ENCODE measurements at places on chromosomes 5 and 9. TPM values are rescaled to one million over a fixed set of nuclear protein-coding genes. Genes with fewer than 3 reads are reported as not detected.

DNA sequence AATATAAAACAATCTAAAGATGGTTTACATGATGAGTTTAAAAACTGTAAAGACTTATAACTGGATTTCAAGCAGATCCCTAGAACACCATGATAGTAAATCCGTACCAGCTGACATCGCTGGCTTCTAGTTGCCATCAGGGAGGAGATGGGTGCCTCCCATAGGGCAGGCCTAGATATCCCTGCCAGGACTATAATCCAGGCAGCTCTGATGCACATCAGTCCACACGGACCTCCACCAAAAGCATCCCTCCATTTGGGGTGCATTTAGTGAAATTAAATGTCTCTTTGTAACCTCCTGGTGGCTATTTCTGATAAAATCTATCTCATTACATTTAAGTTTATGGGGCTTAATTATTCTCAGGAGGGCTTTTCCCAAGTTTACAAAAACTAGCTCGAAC is 45.8 kb downstream of the RETREG1 start:
- no peak for DNase-seq

PCDHGB6 gene
- not detected for total RNA-seq

IFNW1 gene
- not detected for total RNA-seq

MYMK gene
- not detected for total RNA-seq

DNA sequence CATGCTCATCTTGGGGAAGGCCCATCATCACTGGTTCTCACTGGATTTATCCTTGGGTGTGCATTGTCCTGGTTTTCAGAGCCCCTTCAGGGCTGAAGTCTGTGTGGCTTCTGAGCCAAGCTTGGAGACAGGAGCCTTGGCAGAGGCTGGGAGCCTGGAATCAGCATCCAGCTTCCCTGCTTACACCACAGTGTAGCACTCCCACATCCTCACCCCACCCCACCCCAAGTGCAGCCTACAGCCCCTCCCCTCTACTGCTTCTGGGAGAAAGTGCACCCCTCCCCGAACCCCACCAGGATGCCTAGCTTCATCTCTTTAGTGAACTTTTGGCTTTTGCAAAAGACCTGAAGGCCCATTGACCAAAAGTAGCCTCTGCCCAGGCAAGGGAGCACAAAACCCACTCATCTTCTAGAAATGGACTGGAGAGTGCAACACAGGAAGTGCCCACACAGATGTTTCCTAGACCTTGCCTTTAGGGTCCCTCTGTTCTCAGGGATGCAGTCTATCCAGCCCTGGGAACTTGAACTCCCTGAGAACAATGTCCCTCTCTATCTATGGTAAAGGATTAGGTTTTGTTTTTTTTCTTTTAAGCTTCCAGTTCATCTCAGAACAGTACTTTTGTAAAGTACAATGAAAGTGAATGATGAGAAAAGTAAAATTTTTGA is 189.7 kb downstream of the PALM2AKAP2 start:
- DNase-seq = no peak

DNA sequence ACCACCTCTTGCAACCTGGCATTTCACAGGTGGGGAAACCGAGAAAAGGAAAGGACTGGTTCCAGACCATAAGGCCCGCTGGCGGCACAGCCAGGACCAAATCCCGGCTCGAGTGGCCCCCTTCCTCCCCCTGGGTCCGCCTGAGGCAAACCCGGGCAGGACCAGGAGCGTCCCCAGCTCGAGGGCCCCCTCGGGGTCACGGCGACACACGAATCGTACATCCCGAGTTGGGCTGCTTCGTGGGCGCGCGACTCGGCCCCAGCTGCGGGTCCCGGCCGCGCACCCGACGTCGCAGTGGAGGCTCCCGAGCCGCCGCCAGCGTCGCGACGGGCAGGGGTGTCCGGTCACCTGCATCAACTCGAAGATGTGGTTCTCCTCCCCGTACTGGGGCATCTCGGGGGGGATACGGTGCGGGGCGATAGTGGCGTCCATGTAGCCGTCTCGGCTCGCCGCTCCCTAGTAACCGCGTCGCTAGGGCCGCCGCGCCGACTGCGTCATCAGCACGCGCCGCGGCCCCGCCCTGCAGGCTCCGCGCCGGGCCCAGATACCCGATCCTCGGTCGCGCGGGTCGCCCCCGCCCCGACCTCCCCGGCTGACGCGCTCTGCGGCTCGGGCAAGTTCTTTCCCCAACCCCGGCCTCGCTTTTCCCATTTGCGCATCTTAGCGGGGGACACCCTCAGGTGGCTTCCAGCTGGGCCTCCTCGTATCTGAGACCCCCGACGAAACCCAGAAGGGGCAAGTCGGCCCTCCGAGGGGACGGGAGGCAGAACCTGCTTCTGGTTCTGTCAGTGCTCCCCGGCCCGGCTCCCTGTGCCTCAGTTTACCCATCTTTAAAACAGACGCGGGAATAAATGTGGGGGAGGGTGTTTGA is at the start of gene AK8:
Gene AK8 (minus strand): TSS at position 461 of the 871 bp plus-strand sequence. CDS start 29 bp downstream, at position 432.
- DNase-seq = peak; percentile 69

GRCh38 chr5:176775409-176775808 is 35.0 kb upstream of the UNC5A start:
- no peak for DNase-seq

DNA sequence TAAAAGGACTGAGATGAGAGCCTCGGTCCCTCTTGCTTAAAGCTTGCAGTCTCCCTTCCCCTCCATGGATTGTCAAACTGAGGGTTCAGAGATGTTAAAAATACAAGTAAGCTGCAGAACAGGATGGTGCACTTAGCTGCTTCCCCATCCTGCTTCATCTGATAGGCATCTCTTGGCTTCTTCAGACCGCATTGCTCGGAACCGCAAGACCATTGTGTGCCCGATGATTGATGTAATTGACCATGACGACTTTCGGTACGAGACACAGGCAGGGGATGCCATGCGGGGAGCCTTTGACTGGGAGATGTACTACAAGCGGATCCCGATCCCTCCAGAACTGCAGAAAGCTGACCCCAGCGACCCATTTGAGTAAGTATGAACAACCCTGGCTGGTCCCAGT is 65.5 kb upstream of the SAP30L start:
- DNase-seq = no peak

SPATA31D4 gene
- not detected for total RNA-seq

DNA sequence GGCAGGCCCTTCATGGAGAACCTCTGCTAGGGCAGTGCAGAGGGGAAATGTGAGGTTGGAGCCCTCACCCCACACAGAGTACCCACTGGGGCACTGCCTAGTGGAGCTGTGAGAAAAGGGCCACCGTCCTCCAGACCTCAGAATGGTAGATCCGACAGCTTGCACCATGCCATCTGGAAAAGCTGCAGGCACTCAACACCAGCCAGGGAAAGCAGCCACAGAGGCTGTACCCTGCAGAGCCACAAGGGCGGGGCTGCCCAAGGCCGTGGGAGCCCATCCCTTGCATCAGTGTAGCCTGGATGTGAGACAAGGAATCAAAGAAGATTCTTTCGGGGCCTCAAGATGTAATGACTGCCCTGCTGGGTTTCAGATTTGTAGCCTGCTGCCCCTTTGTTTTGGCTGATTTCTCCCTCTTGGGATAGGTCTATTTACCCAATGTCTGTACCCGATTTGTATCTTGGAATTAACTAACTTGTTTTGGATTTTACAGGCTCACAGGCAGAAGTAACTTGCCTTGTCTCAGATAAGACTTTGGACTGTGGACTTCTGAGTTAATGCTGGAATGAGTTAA is 16.6 kb upstream of the ZDHHC11 start:
- no peak for DNase-seq

- no peak for DNase-seq
Observed at GRCh38 chr5:11180890-11181289, 419.9 kb upstream of the DAP start.

GRCh38 chr5:83474161-83474796 is 2.7 kb downstream of the VCAN start:
- DNase-seq = no peak

NOL8 gene
- total RNA-seq = 58.7 TPM

FOXI1 gene
- not detected for total RNA-seq

GRCh38 chr9:11821306-11821975 is 871.7 kb upstream of the TYRP1 start:
- DNase-seq = no peak

EDIL3 gene
- not detected for total RNA-seq

KIF24 gene
- 0.25 TPM for total RNA-seq

DNA sequence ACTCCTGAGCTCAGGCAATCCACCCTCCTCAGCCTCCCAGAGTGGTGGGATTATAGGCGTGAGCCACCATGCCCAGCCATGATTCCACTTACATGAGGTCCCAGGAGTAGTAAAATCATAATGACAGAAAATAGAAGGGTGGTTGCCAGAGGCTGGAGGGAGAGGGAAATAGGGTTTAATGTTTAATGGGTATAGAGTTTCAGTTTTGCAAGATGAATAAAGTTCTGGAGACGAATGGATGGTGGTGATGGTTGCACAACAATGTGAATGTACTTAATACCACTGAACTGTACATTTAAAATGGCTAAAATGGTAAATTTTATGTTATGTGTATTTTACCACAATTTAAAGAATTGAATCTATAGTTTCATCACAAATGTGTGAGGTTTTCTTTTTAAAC is 146.5 kb upstream of the ABCA1 start:
- DNase-seq = no peak

CXCL14 gene
- total RNA-seq = not detected

SCGB3A2 gene
- not detected for total RNA-seq

DNA sequence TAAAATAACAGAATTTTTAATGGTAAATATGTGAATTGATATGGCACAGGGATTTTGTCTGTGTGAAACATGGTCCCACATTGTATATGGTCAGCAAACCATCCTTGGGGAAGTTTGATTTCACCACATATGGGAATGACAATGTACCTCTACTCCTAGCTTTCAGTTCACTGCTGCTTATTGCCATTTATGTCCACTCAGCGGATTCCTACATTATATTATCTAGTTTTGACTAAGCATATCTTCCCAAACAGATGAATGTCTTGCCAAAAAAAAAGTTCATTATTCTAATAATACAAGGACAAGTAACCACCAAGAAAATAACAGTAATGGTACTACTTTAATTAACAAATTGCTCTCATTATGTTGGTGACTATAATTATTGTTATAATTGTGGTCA is 1521.6 kb downstream of the MAT2B start:
- no peak for DNase-seq

DNA sequence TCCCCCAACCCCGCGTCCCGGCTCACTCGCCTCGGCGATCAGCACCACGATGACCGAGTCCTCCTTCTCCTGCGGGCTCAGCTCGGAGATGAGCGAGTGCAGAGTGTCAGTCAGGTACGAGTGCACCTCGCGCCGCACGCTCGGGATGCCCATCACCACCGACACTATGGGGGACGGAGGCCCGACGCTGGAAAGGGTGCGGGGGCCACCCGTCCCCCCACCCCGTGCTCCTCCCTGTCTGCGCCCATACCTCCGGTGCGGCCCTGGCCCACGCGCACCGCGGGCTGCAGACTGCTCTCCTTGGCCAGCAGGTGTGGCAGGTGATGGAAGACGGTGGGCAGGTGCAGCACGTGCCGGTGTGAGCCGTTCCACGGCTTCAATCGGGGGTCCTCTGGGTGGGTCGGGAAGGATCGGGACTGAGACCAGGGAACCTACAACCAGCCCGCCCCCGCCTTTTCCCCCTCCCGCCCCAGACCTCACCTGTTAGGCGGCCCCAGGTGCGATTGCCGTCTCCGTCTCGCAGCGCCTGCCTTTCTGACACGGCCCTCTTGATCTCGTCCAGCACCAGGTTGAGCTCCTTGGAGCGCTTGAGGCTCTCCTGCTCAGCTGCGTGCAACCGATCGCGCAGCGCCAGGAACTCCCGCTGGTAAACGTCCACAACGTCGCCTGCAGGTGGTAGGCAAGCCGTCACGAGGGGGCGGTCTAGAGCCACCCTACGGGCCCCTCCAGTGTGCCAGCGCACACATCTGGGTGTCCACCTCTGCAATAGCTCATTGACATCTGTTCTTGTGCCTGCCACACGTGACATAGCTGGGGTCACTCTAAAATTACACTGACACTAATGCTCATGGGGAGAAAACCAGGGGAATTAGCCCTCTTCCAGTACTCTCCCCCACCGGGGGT is 5.1 kb downstream of the MGAT4B start:
- DNase-seq = peak; percentile 81

DNA sequence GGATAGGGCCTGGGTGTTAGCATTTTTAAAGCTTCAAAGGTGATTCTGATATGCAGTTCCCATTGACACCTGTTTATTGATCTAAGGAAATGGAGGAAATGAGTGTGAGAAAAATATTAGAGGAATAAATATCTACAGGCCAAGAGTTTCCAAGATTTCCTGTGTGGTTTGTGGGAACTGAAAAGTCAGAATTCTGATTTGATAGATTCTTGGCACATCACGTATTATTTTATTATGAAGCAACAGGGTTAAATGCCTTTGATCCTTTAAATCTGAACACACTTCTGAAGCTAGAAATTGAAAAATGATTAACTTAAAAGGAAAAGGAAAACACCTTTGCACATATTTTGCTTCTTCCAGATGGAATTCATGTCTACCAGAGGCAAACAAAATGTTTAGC is 113.7 kb downstream of the CD180 start:
- no peak for DNase-seq

DNA sequence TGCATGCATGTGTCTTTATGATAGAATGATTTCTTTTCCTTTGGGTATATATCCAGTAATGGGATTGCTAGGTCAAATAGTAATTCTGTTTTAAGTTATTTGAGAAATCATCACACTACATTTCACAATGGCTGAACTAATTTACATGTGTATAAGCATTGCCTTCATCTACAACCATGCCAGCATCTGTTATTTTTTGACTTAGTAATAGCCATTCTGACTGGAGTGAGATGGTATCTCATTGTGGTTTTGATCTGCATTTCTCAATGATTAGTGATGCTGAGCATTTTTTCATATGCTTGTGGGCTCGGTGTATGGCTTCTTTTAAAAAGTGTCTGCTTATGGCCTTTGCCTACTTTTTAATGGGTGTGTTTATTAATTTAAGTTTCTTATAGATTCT is 102.3 kb upstream of the CCDC112 start:
- no peak for DNase-seq

DNA sequence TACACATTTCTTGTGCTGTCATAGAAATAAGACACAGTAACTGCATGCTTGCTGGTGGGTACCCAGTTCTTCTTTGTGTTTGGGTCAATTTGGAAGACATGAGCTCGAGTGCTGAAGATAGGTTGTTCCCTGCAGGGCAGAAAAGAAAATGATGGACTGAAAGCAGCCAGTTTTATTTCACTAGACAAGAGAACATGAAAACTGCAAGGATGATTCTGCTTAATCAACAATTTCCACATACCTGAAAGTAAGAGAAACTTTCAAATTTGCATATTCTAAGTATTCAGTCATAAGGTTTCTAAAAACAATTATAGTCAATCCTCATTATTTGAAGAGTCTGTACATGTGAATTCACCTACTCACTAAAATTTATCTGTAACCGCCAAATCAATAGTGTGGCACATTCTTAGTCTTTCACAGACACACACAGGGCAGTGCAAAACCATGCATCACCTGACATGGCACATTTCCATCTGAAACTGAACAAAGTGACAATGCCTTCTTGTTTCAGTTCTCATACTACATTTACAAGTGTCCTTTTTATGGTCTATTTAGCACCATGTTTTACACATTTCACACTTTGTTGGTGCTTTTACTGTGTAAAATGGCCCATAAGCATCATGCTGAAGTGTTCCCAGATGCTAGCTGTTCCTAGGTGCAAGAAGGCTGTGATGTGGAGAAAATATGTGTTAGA is 56.9 kb downstream of the HOMER1 start:
- no peak for DNase-seq
